ENCODE measurements at places on chromosomes 7 and 10. TPM values are rescaled to one million over a fixed set of nuclear protein-coding genes. Genes with fewer than 3 reads are reported as not detected.

DNA sequence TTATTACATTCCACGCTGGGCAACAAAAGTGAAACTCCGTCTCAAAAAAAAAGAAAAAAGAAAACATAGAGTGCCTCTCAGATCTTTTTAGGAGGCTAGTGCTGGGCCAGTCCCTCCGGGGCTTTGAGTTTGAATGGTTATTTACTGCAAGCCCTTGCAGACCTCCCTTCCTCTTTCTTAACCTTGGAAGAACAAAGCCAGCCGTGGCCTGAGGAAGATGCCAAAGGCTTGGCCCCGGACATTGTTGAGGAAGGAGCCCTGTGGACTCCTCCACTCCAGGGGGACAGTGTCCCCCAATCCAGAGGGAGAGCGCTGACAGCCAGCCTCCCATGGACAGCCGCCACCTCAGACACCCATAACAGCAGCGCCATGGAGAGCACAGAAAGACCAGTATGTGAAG, 5.0 kb downstream of the TSPAN33 start:
- H3K4me1 ChIP-seq = no peaks in the 10 kb centered on the region
- no peaks in the 10 kb centered on the region for H3K27me3 ChIP-seq
- no peaks in the 10 kb centered on the region for H3K36me3 ChIP-seq
- H3K27ac ChIP-seq = no peak overlapping the region
- no peak for DNase-seq

GRCh38 chr7:38753347-38753746, 122.2 kb upstream of the AMPH start:
- no peaks in the 10 kb centered on the region for H3K36me3 ChIP-seq
- H3K4me1 ChIP-seq = no peaks in the 10 kb centered on the region
- no peak overlapping the region for H3K4me3 ChIP-seq

DNA sequence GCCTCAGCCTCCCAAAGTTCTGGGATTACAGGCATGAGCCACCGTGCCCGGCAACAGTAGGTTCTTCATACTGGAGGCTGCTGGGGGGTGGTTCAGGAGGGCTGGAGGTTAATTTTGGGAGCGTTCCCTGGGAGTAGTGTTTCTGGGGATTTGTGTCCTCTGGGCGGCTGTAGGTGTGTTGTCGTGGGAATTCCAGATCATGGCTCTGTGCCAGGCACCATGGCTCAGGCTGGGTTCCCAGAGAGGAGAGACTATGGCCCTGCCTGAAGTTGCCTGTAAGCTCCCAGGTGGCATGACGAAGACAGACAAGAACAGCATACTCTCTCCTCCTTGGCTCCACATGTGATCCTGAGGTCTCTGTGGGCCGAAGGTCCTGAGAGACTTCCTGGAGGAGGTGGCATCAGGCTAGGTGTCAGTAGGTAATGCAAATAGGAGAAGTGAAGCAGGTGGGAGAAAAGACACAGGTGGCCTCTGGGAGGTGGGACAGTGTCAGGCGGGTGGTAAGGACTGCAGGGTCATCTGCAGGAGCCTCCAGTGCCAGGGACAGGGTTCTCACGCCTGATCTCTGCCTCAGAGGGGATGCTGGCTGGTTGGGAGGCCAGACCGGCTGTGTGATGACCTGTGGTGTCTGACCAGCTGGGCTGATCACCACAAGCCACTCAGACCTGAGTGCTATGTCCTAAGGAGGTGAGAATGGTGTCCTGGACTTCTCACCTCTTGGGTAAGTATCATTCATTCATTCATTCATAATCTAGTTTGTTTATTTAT, 18.7 kb downstream of the CLIP2 start:
- no peak overlapping the region for H3K4me3 ChIP-seq
- no peaks in the 10 kb centered on the region for H3K27me3 ChIP-seq
- DNase-seq = no peak
- H3K4me1 ChIP-seq = peaks cover 6% of the 10 kb centered on the region

- no peak overlapping the region for H3K4me3 ChIP-seq
- no peak overlapping the region for H3K27ac ChIP-seq
- H3K36me3 ChIP-seq = no peaks in the 10 kb centered on the region
- H3K4me1 ChIP-seq = no peaks in the 10 kb centered on the region
- DNase-seq = no peak
Observed at GRCh38 chr10:16529853-16530252, 8.2 kb upstream of the C1QL3 start.

GRCh38 chr7:130491841-130492522, at the start of gene MEST:
Gene MEST (plus strand): TSS chr7:130492085. CDS start chr7:130492314, 229 bp downstream.
- H3K27me3 ChIP-seq = no peaks in the 10 kb centered on the region
- H3K36me3 ChIP-seq = no peaks in the 10 kb centered on the region
- H3K27ac ChIP-seq = peak within 1 kb of the TSS; percentile 23
- H3K4me1 ChIP-seq = no peaks in the 10 kb centered on the region
- DNase-seq = no peak

DNA sequence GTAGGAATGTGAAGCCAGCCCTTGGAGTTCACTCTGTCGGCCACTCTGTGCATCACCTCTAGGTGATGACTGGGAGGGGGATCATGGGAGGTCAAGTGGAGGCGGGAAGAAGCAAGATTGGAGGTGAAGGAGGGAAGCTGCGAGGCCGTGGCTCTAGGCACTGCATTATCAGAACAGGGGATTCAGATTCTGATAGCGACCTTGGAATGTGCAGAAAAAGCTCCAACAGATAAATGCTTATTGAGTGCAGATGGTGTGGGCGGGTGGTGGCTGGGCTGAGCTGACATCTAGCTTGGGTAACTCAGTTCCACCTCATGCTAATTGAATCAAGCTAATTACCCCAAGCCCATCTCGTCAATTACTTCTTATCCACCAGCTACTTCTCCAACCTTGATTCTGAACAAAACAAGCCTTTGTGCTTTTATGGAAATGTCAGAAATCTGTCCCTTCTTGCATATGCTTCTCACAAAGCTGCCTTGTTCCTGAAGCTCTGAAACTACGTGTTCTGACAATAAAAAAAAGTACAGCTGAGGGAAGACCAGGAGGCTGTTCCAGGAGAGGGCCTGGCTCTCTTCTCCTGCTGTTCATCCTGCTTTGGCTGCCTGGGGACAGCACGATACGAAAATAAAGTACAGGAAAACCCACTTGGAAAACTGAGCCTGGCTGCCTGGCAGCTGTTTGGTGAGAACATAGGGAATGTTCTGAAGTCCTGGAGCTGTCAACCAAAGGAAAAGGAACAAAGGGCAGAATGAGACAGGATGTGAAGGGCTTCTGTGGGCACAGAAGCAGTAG, 27.5 kb downstream of the STRA8 start:
- H3K4me3 ChIP-seq = no peak overlapping the region
- H3K36me3 ChIP-seq = no peaks in the 10 kb centered on the region
- DNase-seq = peak; percentile 31

GRCh38 chr7:16811551-16811950, 6.8 kb upstream of the AGR2 start:
- DNase-seq = no peak
- no peaks in the 10 kb centered on the region for H3K27me3 ChIP-seq
- H3K4me3 ChIP-seq = no peak overlapping the region
- no peaks in the 10 kb centered on the region for H3K4me1 ChIP-seq
- no peak overlapping the region for H3K27ac ChIP-seq

DNA sequence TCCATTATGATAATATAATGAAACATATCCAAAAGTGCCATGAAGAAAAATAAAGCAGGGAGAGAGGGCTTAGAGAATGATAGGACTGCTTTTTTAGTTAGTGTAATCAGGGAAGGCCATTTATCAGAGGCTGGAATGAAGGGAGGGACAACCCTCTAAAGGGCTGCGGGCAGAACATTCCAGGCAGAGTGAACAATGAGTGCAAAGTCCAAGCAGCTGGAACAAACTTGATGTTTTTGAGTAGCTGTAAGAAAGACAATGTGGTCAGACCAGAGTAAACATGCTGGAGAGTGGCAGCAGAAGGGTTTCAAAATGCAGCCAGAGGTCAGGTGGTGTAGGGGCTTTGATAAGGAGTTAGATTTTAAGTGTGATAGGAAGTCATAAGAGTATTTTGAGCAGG, 65.6 kb upstream of the CCDC6 start:
- DNase-seq = no peak
- H3K36me3 ChIP-seq = no peaks in the 10 kb centered on the region
- H3K27me3 ChIP-seq = no peaks in the 10 kb centered on the region
- H3K4me1 ChIP-seq = no peaks in the 10 kb centered on the region

LRIT1 gene
- not detected for total RNA-seq

DNA sequence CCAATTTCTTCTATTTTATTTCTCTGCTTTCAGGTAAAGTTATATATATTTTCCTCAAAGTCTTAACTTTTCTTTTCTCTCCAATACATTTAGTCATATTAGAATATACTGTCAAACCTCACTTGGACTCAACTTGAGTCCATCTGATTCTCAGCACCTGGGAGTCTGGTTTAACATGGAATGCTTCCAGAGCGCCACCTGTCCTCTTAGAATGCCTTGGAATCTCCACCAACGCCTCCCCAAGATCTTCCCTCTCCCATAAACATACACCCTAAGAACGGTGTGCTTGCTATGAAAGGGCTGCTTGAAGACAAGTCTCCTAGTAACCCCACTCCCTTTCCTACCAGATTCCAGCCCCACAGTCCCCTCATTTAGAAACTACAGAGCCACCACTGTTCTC, 229.1 kb upstream of the MKLN1 start:
- DNase-seq = no peak
- no peak overlapping the region for H3K27ac ChIP-seq
- H3K4me3 ChIP-seq = no peak overlapping the region
- H3K4me1 ChIP-seq = peaks cover 13% of the 10 kb centered on the region
- no peaks in the 10 kb centered on the region for H3K36me3 ChIP-seq

- H3K4me3 ChIP-seq = no peak overlapping the region
- H3K4me1 ChIP-seq = no peaks in the 10 kb centered on the region
- no peaks in the 10 kb centered on the region for H3K27me3 ChIP-seq
- DNase-seq = no peak
- H3K27ac ChIP-seq = no peak overlapping the region
- no peaks in the 10 kb centered on the region for H3K36me3 ChIP-seq
Observed at GRCh38 chr7:155733582-155734444, 78.5 kb downstream of the SHH start.
